ENCODE measurements at places on chromosomes 6 and 20.

DNA sequence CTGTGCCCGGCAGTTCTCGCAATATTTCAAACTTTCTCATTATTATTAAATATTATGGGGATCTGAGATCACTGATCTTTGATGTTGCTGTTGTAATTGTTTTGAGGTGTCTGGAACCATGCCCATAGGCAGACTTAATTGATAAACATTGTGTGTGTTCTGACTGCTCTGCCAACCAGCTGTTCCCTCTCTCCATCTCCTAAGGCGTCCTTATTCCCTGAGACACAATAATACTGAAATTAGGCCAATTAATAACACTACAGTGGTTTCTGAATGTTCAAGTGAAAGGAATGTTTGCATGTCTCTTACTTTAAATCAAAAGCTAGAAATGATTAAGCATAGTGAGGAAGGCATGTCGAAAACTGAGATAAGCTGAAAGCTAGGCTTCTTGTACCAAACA, 7.6 kb downstream of the MAPK14 start:
- DNase-seq, result no peak

DNA sequence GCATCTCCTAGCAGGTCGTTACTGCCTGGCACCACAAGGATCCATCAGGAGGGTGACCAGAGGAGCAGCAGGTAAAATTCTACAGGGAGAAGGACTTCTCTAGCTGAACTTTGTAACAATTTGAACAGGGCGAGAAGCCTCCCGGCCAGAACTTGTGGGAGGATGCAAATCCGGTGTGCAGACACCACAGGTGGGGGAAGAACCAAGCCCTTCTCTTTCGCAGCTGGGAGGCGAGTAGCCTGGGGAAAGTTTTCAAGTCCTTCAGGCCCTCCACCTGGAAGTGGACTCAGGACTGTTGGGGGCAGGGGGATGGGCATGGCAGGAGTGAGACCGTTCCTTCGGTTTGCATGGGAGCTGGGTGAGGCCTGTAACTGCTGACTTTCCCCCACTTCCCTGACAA, 42.7 kb upstream of the FAM210B start:
- DNase-seq, result no peak

GRCh38 chr6:109139109-109139508, 43.8 kb downstream of the CEP57L1 start:
- DNase-seq, result no peak

GRCh38 chr6:14871221-14871620, 374.6 kb upstream of the JARID2 start:
- no peak for DNase-seq

DNA sequence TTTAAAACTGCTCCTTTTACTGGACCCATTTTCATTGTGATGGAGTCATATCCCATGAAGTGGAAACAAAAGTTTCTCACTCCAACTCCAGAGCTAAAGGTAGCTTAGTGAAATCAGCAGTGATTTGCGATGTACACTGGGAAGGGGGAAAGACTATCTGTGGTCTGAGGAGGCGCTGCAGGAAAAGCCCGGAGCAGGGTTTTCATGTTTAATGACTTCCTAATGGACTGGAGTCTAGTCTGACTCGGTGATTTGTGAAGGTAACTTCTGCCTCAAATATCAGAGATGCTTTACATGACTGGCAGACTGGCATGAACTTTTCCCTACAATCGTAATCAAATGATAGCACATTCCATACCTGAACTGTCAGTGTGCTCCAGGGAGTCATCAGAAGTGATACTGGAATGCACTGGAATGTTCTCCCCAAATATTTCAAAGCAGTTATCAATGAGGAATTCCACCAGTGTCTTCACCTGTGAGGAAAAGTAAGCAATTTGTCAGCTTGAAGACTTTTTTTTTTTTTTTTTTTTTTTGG, 7.0 kb downstream of the TAGAP start:
- DNase-seq, result no peak

GRCh38 chr20:59154317-59155013, 9.2 kb upstream of the ZNF831 start:
- no peak for DNase-seq

GRCh38 chr6:90294614-90294988, 2.0 kb downstream of the BACH2 start:
- no peak for DNase-seq

GRCh38 chr6:3260772-3261517, 2.2 kb downstream of the PSMG4 start:
- no peak for DNase-seq

- no peak for DNase-seq
Measured at GRCh38 chr20:35556871-35557270, 15.0 kb downstream of the ERGIC3 start.

DNA sequence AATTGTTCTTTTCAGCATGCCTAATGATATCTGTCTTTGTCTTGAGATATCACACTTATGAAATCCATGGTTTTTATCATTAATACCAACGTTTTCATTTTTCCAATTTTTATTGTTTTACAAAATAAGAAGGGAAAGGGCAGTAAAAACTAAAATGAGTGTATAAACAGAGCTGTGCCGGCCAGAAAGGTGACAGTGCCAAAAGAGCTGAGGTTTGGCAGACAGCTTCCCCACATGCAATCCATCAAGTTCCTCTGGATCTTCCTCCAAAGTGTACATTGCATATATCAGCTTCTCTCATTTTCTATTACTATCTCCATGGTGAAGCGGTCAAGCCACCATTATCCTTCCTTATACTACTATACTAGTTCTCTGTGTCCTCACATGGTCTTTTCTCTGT, 10.1 kb upstream of the TMEM244 start:
- DNase-seq, result no peak

DNA sequence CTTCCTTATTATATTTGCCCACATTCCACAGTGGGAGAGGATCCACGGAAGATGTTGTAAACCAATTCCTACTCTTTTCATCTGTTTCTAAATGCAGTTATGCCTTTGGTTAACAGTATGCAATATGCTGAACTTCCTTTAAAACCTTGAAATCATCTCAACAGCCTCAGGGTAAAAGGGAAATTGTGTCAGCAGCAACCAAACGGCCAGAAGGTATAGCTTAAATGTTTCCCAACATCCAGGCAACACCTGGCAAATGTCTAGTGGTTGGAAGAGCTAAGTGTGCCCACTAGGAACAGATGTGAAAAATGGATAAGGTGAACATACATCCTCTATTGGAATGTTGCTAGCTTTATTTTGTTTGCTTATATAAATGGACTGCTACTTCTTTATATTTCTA, 164.8 kb downstream of the FAXC start:
- no peak for DNase-seq

GRCh38 chr6:47034926-47035325, 7.2 kb downstream of the ADGRF1 start:
- DNase-seq, result no peak

GRCh38 chr20:58020656-58021454, 207.6 kb downstream of the ANKRD60 start:
- DNase-seq, result peak; percentile 95

DNA sequence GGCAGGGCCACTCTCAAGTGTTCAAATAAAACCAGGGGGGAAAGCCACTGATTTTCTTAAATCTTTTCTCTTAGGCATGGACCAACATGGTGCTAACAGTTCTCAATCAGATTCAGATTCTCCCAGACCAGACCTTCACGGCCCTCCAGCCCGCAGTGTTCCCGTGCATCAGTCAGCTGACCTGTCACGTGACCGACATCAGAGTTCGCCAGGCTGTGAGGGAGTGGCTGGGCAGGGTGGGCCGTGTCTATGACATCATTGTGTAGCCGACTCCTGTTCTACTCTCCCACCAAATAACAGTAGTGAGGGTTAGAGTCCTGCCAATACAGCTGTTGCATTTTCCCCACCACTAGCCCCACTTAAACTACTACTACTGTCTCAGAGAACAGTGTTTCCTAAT, 41.5 kb upstream of the SMIM28 start:
- DNase-seq, result no peak

- no peak for DNase-seq
Measured at GRCh38 chr6:77470983-77471382, 7.7 kb upstream of the HTR1B start.

- no peak for DNase-seq
Measured at GRCh38 chr20:4607287-4607713, 114.4 kb upstream of the PRND start.

- DNase-seq, result no peak
Measured at GRCh38 chr6:9984607-9985006, 430.3 kb downstream of the TFAP2A start.

DNA sequence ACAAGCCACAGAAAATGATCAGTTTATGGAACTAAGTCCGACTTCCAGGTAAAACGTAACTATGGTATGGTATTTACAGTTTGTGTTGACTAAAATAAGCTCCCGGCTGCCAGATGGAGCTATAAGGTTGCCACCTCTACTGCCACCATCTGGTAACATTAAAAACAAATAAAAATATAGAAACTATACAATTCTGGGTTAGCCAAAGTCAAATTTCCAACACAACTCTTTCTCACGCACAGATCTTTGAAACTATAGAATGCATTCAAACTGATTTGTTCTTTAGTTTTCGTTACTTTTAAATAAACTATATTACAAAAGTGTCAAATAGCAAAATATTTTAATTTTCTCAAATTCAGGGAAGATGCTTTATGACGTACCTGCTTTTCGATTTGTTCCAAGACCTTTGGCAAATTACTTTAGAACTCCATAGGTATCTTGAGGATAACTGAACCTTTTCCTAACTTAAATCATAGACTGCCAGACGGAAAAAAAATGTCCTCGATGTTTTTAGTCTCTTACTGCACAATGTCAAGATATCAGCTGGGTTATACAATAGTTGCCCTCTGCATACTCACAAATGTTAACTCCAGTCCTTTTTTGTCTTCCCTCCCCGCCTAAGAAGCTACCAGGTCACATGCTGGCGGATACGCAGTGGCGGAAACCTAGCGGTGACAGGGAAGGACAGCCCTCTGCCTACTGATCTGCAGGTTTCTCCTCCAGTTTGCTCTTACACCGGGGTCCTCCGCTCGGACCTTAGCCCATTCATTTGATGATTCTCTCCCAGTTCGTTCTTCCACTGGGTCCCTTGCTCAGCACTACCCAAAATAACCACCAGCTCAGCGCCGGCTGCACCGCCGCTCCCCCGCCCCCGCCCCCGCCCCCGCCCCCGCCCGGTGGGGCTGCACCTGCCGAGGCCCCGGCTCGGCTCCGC, 888 bp downstream of the SLC17A5 start:
- DNase-seq, result peak; percentile 93

All from lower leg skin (tissue), 4 donors.